ENCODE measurements at places on chromosomes 13 and 19. TPM values are rescaled to one million over a fixed set of nuclear protein-coding genes. Genes with fewer than 3 reads are reported as not detected.

Gene ZNF93
- polyA plus RNA-seq: 3.6 TPM

Gene ZNF234
- 4.1 TPM for polyA plus RNA-seq

Gene KIR2DL4
- not detected for polyA plus RNA-seq

Gene CDC42EP5
- 71.5 TPM for polyA plus RNA-seq

Gene NUCB1
- 339 TPM for polyA plus RNA-seq

Gene APBA3
- 25.5 TPM for polyA plus RNA-seq
